CD4-positive, alpha-beta T cell treated with Interleukin-1 beta for 1 hour (primary cell): ENCODE measurements at places on chromosomes 11 and 22.
A peak's percentile ranks its signal among the peaks of the same experiment; 100 is the strongest.

- DNase-seq = no peak
These were observed 157.4 kb downstream of the TEAD1 start for GRCh38 chr11:12831471-12832202.

DNA sequence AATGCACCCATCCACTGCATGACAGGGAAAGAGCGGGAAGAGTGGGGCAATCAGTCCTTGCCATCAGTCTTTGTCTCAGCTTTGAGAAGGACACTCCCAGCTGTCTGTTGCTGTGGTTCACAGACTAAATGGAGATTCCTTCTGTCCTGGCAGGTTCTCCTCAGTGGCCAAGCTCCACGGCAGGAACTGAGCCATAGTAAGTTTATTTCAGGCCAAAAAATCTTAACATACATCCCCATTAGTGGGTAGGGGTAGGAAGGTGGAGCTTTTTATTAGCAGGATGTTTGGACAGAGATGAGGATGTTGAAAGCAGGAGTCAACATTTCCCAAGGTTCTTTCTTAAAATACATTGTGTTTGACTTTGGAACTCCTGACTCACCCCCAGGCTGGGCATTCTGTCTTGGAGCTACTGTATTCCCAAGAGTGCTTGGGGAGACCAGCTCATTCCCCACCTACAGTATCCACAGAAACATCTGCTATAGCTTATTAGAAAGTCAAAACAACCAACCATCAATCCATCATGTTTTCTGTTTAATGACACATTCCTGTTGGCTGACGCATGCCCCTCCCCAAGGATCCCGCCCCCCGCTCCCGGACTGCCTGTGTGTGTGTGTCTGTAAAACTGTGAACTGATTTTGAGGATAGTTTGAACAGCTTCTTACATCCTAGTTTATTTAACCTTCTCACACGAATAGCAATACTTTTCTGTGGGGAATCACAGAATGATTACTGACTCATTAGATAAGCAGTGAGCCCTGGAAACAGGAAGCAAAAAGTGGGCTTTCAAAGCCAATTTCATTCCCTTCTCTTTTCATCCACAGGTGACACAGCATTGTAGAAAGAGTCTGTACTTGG is 109.5 kb downstream of the CCDC81 start:
- DNase-seq = no peak

DNA sequence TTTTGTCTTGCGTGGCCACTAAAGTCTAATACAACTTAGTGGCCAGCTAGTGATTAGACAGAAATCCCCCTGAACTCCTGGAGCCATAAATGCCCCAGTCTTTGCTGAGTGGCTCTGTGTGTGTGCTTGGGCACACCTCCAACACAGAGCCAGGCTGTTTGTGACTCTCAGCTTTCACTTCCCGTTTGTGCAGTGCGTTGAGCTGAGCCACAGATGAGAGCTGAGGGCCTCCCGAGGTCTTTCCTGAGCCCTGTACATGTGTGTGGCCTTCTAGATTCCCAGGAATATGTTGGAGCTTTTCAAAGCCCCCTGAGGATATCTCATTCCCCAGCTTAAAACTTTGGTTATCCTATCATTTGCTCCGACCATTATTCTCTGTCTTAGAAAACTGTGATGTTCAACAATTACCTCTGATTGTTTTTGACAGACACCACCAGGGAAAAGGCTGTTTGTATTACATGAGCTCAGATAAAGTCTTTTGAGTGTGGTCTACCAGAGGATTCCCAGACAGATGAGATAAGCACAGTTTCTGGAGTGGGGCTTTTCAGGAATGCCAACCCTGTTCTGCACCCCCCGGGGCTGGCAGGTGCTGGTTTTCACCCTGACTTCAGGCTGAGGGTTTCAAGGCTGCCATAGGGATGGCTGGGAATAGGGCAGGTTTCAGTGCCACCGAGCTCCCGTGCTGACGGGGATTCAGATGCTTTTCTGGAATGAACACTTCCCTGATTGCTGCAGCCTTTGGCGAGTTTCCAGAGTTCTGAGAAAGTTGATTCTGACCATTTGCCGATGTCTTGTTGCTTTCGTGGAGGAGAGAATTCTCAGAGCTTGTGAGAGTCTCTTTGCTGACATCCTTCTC is 23.8 kb downstream of the IGHMBP2 start:
- DNase-seq = peak; percentile 41

DNA sequence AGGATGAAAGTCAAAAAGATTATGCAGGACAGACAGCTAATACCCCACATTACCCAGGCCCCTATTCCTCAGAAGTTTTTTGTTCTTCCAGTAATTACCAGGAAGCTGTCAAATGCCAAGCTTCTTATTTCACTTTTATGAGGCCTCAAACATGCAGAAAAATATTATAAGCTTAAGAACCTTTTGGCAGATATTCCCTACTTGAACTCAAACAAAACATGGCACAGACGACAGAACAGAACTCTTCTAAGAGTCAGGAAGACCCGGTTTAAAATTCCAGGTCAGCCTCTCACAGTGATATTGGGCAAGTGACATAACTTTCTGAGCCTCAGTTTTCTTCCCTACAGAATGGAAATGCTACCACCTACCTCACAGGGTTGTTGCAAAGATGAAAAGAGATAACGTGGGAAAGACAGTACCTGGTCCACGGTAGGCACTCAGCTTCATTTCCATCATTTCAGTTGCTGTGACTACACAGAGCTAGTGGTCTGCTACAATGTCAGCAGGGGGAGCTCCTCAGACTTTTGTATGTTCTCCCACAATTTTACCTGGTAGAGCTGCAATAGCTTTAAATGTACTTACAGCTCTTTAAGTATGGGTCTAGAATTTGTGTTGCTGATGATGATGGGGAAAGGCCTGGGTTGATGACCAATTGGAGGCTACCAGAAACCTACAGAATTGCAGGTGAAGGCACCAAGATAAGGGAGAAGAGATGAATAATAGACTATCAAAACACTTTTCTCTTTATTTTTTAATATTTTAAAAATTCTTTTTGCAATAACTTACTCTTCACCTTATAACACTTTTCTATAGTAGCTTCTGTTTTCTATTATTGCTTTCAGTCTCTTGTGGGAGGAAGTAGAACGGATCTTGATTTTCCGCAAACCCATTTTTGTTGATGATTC is 98.3 kb upstream of the CHRM4 start:
- DNase-seq = peak; percentile 45

DNA sequence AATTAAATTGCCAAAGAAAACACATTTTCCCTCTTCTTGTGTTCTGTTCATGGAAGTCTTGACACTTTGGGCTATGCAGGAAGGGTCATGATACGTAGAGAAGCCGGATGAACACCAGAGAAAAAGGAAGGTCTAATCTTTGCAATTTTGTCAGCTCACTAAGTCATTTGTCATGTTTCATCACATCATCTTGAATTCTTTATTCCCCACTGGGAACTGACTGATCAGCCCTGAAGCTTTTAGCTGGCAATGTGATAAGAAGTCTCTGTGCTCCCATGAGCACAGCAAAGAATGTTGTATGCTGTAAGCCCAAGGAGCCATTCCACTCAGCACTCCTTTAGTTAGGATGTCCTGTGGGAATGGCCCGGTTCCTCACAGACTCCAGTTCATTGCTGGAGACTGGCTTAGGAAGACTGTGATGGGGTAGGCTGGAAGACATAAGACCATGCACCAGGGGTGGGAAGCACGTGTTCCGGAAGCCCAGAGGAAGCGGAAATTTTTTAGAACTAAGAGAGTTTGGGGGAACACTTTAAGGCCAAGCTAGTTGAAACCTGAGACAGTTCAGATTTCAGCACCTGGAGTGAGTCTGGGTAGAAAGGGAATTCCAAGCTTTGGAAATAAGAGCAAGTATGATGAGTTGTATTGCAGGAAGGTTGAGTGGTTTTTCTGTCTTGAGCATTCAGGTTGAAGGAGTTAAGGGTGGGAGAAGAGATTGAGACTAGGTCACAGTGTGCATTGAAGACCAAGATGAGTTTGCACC is 306.7 kb upstream of the MTNR1B start:
- no peak for DNase-seq

- peak; percentile 53 for DNase-seq
These were observed 1.5 kb downstream of the IFITM5 start for GRCh38 chr11:297586-298405.

DNA sequence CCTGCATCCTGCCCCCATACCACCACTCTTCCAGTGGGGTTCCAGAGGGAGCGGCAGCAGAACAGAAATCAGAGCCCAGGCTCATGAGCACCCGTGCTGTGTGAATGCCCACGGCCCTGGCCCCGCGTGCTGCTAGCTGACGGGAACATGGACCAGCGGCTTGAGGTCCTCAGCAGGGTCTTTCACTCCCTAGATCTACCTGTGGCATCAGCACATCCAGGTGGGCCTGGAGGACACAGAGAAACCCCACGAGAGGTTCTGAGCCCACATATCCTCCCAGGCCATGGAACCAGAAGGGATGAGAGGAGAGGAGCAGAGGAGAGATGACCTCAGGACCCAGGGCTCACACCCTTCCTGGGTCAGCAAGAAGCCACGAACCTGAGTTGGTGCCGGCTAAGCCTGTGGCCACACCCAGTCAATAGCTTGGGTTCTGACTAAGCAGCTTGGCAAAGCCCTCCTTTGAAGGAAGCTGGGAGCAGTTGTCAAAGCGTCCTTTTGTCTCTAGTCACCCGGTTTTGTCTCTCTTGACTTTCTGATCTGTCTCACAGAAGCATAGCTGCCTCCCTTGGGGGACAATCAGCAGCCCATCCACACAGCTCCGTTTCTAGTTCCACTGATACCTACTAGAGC is 89.3 kb upstream of the LMO1 start:
- DNase-seq = no peak

- DNase-seq = no peak
These were observed 4.6 kb downstream of the MALAT1 start for GRCh38 chr11:65503368-65503948.

DNA sequence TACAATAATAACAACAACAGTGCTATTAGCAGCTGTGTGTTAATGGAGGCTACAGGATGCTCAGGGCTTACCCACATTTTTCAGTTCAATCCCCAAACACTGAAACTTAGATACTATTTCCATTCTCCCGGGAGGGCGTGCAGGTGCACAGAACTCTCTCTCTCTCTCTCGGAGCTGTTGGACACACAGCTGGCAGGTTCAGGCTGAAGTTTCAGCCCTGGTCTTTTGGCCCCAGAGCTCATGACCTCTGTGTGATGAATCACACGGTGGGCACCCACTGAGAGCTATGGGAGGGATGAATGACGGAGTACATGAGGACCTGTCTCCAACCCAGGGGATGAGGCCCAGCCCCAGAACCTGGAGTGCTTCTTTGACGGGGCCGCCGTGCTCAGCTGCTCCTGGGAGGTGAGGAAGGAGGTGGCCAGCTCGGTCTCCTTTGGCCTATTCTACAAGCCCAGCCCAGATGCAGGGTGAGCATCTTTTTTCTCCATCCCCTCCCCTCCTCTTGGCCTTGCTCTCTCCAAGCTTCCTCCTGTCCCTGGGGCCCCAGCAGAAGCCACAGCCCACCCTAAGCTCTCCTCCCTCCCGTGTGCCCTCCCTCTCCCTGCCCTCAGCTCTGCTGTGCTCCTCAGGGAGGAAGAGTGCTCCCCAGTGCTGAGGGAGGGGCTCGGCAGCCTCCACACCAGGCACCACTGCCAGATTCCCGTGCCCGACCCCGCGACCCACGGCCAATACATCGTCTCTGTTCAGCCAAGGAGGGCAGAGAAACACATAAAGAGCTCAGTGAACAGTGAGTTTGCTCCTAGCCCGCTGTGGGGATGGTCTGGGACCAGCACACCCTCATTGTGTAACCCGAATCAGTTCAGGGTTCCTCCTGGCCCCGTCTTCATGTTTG is 16.9 kb downstream of the CSF2RB start:
- no peak for DNase-seq
